CD8-positive, alpha-beta memory T cell (primary cell): ENCODE measurements at places on chromosomes 2 and 18. TPM values are rescaled to one million over a fixed set of nuclear protein-coding genes. Genes with fewer than 3 reads are reported as not detected.

GRCh38 chr2:112335600-112335999, 60.2 kb downstream of the ZC3H6 start:
- DNase-seq = no peak

Gene PTMA
- total RNA-seq = 2,474 TPM

- no peak for DNase-seq
These were observed 385.3 kb downstream of the IRS1 start for GRCh38 chr2:226414335-226414734.

Gene RNF152
- 0.13 TPM for total RNA-seq

Gene NDC80
- 44.4 TPM for total RNA-seq

Gene ERBB4
- total RNA-seq = not detected

- peak; percentile 35 for DNase-seq
These were observed 49.0 kb downstream of the SETBP1 start for GRCh38 chr18:44729631-44730101.

DNA sequence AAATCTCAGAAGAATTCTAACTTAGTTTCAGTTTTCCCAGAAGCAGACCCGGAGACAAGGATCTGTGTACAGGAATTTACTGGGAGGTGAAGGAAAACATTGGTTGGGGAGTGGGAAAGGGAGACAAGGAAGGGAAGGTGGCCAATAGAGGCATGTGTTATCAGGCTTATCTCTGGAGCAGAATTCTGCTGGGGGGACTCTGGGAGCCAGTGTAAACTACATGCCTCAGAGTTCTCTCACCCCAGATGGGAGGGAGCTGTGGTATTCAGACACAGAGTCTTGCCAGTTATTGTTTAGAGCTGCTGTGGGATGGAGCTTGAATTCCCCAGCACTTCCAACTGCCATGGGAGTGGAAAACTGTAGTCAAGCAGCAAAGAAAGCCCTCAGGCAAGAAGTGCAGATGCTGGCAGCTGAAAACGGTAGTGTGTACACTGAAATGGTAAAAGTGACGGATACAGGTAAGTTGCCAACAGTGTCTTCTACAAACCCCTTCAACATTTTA, 19.0 kb downstream of the DNPEP start:
- no peak for DNase-seq

Gene GAD1
- total RNA-seq = 1.0 TPM

GRCh38 chr18:6885992-6886796, 156.7 kb downstream of the ARHGAP28 start:
- DNase-seq = no peak

DNA sequence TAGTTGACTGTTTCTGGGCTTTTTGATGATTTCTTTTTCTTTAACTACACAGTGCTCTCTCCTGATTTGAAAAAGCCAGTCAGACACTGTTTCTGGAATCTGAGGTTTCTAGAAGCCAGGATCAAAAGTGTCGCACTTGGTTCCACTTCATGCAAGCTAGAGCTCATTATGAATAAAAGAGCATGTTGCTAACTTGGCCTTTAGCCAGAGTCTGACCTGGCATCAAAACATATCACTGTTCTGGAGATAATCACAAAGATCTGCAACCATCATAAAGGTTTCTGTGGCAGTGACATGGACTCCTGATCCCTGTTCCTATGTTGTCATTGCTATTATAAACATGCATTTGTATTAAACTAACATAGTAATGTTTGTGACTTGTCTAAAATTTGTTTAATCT, 76.1 kb upstream of the MAPRE2 start:
- DNase-seq = no peak

GRCh38 chr2:215773728-215774127, 239.6 kb downstream of the MREG start:
- DNase-seq = no peak

GRCh38 chr2:169362118-169362893, at the start of gene LRP2:
Gene LRP2, minus strand, starts transcription at chr2:169362534. Its CDS starts 135 bp downstream, at chr2:169362399.
- DNase-seq = peak; percentile 9

DNA sequence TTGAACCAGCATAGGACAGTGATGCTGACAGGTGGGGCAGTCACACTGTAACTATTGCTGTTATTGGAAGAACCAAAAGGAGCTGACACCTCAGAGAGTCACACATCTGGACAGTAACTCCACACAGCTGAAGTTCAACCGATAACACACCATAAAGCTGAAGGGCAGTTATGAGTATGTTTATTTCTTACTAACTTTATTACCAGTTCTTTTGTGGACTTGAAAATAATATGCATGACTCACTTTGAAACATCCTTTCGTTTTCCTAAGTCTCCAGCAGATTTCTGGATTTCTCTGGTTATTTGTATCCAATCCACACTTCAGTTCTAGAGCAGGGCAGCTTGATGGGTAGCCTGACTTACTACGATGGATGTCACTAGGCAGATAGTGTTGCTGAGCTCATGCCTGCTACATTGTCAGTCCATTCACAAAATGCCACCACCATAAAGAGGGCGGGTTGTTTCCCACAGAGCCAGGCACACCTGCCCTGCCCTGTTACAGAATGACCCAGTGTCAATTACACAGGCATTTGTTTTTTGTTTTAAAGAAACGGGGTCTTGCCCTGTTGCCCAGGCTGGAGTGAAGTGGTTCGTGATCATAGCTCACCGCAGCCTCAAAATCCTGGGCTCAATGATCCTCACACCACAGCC, 8.4 kb upstream of the AGBL5 start:
- DNase-seq = no peak

- DNase-seq = no peak
These were observed 109.7 kb upstream of the CNTNAP5 start for GRCh38 chr2:123915380-123915779.

- no peak for DNase-seq
These were observed 182.5 kb upstream of the NXPH2 start for GRCh38 chr2:138962686-138963085.

DNA sequence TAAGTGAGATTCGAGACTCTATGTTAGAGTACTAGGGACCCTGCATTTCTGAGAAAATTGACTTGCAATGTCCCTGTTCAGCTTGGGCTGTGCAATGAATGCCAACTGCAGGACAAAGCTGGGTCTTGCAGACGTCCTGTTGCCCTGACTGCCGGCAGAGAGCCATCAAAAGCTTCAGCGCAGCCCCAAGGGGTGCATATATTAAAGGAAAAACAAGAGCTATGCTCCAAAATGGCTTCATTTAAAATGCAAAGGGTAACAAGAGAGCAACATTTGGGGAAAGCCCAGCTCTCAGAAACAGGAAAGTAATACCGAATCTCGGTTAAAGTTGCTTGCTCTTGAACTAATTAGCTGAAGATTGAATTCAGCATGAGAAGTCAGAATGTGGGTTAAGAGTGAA, 110.9 kb upstream of the PNPT1 start:
- DNase-seq = no peak

Gene SATB2
- 0.09 TPM for total RNA-seq

GRCh38 chr18:48402953-48403352, 6.2 kb downstream of the ZBTB7C start:
- DNase-seq = no peak

Gene PFN4
- total RNA-seq = not detected

Gene C2orf42
- total RNA-seq = 29.1 TPM
